CD4-positive, alpha-beta T cell treated with Interferon gamma for 1 hour (primary cell): ENCODE measurements at places on chromosomes 2 and 18.
A peak's percentile ranks its signal among the peaks of the same experiment; 100 is the strongest.

GRCh38 chr2:99757611-99758114, 267.8 kb upstream of the REV1 start:
- no peak for DNase-seq

GRCh38 chr2:42110641-42111322, 58.4 kb upstream of the EML4 start:
- no peak for DNase-seq

DNA sequence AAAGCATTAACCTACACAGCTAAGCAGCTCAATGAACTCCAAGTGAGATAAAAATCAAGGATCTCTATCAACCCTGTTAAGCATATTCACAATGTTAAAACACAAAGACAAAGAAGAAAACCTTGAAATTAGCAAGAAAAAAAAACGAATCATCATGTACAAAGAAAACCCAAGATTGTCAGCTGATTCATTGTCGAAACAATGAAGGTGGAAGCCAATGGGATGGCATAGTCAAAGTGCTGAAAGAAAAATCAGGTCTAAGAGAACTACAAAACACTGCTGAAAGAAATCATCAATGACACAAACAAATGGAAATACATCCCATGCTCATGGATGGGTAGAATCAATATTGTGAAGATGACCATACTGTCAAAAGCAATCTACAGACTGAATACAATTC, 32.5 kb downstream of the NMS start:
- DNase-seq = no peak

- no peak for DNase-seq
Measured at GRCh38 chr2:120771111-120771780, 35.6 kb downstream of the GLI2 start.

GRCh38 chr2:96344011-96344410, 8.4 kb downstream of the NCAPH start:
- DNase-seq = peak; percentile 42

DNA sequence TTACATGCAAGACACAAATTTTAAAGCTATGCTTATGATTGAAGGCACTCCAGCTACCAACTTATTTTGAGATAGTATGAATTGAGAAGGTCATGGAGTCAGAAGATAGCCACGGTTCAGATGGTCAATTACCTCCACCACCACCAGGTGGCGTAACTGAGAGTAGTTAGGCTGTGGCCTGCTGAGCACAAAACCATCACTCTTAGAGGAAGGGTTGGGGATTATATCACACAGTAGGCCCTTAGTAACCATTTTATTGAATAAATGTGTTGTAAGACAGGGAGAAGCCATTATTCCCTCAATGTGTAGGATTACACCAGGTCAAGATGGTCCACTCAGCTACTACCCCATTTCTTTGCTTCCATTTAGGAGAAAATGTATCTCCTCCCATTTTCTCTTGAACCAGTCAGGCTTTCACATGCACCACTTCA, 18.8 kb downstream of the KLHL41 start:
- DNase-seq = peak; percentile 49
